NCI-H1436 (cell line): ENCODE measurements at places on chromosomes 7 and 10.

DNA sequence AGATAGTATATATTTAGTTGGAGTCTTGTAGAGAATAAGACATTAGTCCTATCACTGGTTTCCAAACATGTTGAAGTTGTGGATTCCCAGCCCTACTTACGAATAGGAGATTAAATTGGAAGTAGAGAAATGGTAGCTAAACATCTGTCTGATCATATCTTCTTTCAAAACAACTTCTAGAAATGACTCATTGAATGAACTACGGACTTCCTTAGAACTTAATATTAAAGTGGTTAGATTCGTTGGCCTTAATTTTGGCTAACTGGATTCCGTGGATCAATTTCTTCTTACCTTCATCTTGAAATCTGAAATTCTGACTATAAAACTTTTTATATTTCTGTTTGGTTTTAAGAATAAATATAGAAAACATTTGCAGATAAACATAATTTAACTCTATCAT, 3.4 kb downstream of the PHF14 start:
- no peak for DNase-seq

DNA sequence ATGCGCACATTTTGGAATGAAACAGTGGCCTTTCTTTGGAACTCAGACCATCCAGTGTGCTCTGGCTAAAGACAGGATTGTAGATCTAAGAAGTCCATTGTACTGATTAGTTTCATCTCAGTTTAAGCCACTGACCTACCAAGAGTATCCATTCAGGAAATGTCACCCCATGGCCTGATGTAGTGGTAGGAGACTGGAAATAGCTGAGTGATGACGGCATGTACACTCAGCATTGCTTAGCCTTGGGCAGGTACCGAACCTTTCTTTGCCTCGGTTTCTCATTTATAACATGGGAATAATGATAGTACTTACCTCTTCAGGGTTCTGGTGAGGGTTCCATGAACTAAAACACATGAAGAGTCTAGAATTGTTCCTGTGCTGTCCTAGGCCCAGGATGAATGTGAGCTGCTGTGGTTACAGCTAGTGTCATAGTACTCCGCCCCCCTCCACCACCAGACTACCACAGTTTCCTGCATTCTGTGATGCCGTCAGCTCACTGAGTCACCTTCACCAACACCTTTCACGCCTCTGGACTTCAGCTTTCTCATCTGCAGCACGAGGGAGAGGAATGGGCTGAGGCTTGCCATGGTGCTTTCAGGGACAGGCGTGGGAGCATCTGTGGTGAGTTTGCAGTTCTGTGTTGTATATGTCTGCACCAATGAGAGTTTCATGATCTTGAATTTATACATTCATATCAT, 484.0 kb upstream of the GALNT17 start:
- no peak for DNase-seq

DNA sequence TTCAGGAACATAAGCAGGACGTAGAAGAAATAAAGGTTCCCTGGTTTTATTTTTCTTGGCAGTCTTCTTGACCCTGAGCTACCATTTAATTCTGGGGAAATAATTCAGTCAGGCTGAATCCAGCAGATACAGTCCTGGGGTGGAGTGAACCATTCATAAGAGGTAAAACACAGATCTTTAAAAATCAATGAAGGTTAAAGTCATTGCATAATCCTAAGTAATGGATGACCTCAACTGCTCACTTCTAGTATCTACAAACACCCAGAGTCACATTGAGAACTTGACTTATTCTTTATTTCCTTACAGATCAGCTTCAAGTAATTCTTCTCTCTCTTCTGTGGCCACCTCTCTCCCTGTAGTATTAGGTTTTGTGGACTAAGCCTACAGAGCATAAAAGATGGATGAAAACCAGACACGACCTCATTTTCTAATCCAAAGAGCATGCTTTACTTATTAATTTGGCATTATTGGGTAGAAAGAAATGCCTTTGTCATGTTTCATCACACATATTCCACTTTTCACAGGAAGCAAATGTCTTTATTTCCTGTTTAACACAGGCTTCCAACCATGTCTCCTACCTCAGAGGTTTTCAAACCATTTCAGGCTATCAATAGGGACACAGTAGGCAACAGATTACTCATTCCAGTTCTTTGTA, 182.3 kb upstream of the IMMP2L start:
- no peak for DNase-seq

- peak; percentile 71 for DNase-seq
Observed at GRCh38 chr7:48101968-48102367, 12.9 kb downstream of the UPP1 start.

GRCh38 chr7:117065571-117066150, 112.4 kb downstream of the ST7 start:
- no peak for DNase-seq

DNA sequence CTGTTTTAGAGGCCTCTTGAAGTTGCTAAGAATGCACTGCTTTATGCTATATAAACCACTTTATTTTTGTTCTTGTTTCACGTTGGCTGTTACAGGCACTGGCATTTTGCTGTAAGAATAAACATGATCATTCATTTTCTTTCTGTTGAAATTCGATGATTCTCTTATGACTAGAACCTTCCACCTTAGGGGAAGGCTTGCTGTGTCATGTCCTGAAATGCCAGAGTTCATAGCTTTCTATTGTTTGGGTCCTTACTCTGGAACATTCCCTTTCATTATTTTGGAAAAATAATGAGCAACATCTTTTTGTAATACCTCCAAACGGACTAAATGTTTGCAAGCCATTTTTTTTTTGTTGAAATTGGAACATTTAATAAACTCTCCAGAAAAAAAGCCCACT, 495.1 kb upstream of the POT1 start:
- no peak for DNase-seq

GRCh38 chr10:79314761-79315601, 32.3 kb upstream of the PPIF start:
- DNase-seq = no peak

- DNase-seq = no peak
Observed at GRCh38 chr7:12670743-12671520, 16.5 kb upstream of the ARL4A start.

GRCh38 chr10:80485076-80485945, 31.2 kb downstream of the TSPAN14 start:
- no peak for DNase-seq

- DNase-seq = no peak
Observed at GRCh38 chr10:86329896-86330680, 36.5 kb downstream of the GRID1 start.

GRCh38 chr10:132319853-132320653, 11.9 kb upstream of the LRRC27 start:
- DNase-seq = no peak
